ENCODE measurements at places on chromosomes 7 and 10. TPM values are rescaled to one million over a fixed set of nuclear protein-coding genes. Genes with fewer than 3 reads are reported as not detected.

Gene EGR2
- polyA plus RNA-seq: 0.57 TPM

Gene TNS3
- 131 TPM for polyA plus RNA-seq

Gene VGF
- polyA plus RNA-seq: 0.38 TPM

Gene TRPV5
- not detected for polyA plus RNA-seq

Gene TUBB8
- not detected for polyA plus RNA-seq

Gene ZNF107
- 3.2 TPM for polyA plus RNA-seq

Gene LIPF
- not detected for polyA plus RNA-seq

Gene CCL26
- not detected for polyA plus RNA-seq
